ENCODE measurements at places on chromosomes 4 and X. TPM values are rescaled to one million over a fixed set of nuclear protein-coding genes. Genes with fewer than 3 reads are reported as not detected.

The ADGRA3 gene
- total RNA-seq: 31.4 TPM

The DMRTC1B gene
- total RNA-seq: not detected

The IQCM gene
- total RNA-seq: not detected

The GPAT3 gene
- 13.4 TPM for total RNA-seq

The TCEAL7 gene
- total RNA-seq: not detected

The MAGEB6 gene
- not detected for total RNA-seq

The RAB33A gene
- total RNA-seq: not detected

The CXCL1 gene
- total RNA-seq: not detected

The PAGE5 gene
- total RNA-seq: not detected

The PRDM5 gene
- total RNA-seq: 4.7 TPM

Measured in Caki2 (cell line).